GM13977 (cell line): ENCODE measurements at places on chromosomes 4 and X.

GRCh38 chrX:133325422-133325821, 89.9 kb downstream of the GPC4 start:
- DNase-seq: no peak

DNA sequence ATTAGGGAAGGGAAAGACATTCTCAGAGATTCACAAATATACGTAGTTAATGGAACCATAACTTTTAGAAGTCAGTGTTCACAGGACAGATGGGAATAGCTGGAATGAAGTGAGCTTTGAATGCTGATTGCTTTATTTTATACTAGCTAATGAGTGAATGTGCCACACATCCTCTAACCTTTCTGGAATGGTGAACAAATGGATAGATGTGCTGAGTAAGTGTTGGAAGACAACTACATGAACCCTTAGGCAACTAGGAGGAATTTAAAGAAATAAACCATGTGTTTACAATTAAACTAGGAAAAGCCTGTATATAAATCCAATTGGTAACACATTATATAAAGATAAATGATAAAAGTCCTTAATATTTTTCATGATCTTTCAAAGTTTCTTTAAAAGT, 91.6 kb upstream of the LIMCH1 start:
- no peak for DNase-seq

GRCh38 chr4:16205298-16206164, 20.7 kb downstream of the TAPT1 start:
- DNase-seq: peak; percentile 40

DNA sequence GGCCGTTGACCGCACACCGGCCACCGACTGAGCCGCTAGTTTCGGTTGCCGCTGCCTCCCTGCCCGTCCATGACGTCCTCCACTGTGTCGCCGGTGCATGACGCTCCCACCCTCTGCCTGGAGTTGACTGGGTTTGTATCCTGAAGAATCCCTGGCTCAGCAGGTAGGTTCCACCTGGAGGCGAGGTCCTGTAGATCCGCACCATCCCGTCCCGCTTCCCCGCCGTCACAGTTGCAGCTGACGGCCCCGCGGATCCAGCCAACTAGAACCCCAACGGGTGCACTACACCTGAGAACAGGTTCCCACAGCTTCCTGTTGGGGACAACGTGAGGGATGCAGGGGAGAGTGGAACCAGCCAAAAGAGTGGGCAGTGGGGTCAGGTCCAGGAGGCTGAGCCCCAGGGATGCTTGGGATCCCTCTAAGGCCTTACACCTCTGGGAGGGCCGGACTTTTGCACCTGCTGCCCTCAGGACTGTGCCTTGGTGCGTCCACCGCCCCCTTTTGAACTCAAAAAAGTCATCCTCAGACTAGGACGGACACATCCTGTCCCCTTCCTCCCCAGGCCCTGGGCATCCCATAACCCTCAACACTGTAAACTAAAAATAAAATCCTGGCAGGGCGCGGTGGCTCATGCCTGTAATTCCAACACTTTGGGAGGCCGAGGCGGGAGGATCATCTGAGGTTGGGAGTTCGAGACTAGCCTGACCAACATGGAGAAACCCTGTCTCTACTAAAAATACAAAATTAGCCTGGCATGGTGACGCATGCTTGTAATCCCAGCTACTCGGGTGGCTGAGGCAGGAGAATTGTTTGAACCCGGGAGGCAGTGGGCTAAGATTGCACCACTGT, 1.1 kb upstream of the SLBP start:
- DNase-seq: no peak

- no peak for DNase-seq
Observed at GRCh38 chr4:151429957-151430570, 21.1 kb downstream of the FHIP1A start.
